Skin of body (tissue), 3 donors: ENCODE measurements at places on chromosomes 5 and 9. TPM values are rescaled to one million over a fixed set of nuclear protein-coding genes. Genes with fewer than 3 reads are reported as not detected.

The ADRA1B gene
- total RNA-seq: 0.79 TPM

The PCDHB13 gene
- 2.9 TPM for total RNA-seq

The SOX30 gene
- total RNA-seq: 0.10 TPM

The ELAVL2 gene
- total RNA-seq: 3.2 TPM

The HK3 gene
- 7.1 TPM for total RNA-seq

The PPP2R2B gene
- total RNA-seq: 2.2 TPM

The CCNJL gene
- 3.2 TPM for total RNA-seq
